ENCODE measurements at places on chromosomes 7 and 10.

- DNase-seq: no peak
Observed at GRCh38 chr10:86263907-86264306, 102.7 kb downstream of the GRID1 start.

DNA sequence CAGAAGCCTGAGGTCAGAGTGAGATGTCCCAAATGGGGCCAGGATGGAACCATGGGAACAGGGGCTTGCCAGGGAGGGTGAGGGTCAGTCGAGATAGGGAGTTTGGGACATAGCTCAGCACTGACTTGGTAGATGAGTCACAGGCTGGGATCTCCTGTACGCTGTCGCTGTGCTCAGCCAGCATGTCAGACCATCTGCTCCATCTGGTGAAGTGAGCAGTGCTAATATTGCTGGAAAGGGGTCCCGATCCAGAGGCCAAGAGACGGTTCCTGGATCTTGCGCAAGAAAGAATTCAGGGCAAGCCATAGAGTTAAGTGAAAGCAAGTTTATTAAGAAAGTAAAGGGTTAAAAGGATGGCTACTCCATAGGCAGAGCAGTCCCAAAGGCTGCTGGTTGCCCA, 505.6 kb downstream of the GALNT17 start:
- no peak for DNase-seq

GRCh38 chr10:14555807-14556206, 218.9 kb downstream of the FAM107B start:
- no peak for DNase-seq

GRCh38 chr7:24980534-24981170, 674 bp upstream of the OSBPL3 start:
- DNase-seq: peak; percentile 25

DNA sequence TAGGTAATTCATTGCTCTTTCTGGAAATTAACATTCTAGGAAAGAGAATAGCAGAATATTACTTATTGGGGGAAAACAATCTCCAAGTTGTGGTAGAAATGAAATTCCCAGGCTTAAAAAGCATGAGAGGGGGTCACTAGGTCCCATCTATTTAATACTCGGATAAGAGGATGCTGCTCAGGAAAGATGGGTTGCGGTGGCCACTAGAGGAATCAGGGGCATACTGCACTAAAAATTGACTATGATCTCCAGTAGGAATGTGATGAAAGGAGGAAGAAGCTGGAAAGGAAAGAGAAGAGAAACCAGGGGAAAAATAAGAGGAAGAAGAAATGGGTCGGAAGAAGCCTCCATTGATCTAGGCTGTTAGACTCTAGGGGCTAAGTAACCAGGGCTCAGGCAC, 192.8 kb downstream of the GPAM start:
- DNase-seq: no peak

- peak; percentile 35 for DNase-seq
Observed at GRCh38 chr7:131688738-131689661, 132.6 kb upstream of the PODXL start.

DNA sequence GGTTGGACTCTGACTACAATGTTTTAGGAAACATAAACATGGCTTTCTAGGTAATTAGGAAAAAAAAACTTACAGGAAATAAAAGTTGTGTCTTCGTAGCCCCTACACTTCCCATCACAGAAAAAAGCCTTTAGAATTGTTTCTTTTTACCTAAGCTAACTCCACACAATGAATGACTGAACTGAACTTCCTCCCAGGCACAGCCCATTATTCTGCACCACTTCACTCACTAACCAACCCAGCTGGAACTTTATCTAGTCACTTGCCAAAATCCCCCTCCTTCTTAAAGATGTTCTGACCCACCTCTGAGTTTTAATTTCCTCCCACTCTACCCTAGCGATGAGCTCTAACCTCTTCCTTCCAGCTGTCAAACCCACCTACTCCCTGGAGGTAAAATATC, 91.7 kb upstream of the MEOX2 start:
- no peak for DNase-seq

DNA sequence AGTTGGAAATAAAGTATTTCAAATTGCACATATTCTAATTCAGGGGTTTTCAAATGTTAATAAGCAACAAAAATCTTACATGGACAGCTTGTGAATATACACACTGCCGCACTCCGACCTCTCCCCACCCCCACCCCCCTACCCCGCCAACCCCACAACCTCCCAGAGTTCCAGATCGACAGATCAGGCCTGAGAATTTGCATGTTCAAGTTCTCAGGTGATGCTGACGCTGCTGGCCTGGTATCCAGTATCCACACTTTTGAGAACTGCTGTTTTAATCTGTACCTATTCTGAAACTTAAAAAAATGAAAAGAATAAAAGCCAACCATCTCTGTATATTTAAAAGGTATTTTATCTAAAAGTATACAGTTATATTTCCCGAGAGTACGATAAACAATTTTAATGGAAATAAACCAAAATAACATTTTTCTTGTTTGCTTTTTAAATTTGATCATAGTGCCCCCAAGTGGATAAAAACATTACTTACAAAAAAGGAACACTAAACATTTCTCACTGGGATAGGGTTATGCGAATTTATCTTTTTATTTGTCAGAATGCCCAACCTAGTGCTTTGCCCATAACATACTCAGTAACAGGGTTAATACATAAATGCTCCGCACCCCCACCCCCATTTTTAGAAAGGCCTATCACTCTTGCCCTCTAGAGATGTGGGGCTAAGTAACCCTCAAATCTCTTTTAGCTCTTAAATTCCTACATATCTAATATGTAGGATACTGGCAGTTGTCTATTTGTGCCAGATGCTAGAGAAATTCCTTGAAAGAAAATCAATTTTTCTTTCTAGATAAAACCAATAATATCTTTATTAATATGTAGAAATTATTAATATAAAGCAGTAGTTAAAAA, 166.3 kb downstream of the RNF133 start:
- DNase-seq: no peak

- DNase-seq: no peak
Observed at GRCh38 chr10:13593535-13593934, 6.8 kb downstream of the PRPF18 start.

- DNase-seq: no peak
Observed at GRCh38 chr7:27196287-27196767, 3.6 kb downstream of the HOXA13 start.

DNA sequence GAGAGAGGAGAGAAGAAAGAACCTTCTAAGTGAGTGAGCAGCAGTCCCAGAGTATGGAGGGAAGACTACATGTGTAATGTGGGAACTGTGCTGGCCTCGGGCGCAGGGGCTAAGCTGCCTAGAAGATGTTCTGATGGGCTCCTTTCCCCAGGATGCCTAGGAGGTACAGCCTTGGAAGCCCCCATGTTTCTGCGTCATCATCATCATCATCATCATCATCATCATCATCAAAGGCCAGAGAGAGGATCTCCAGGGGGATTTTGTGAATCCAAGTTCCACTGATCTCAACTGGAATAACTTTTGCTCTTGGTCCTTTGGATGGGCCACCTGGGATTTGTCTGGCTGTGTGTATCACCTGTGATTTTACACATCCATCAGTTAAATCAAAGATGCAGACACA, 86.0 kb downstream of the BUB3 start:
- no peak for DNase-seq

DNA sequence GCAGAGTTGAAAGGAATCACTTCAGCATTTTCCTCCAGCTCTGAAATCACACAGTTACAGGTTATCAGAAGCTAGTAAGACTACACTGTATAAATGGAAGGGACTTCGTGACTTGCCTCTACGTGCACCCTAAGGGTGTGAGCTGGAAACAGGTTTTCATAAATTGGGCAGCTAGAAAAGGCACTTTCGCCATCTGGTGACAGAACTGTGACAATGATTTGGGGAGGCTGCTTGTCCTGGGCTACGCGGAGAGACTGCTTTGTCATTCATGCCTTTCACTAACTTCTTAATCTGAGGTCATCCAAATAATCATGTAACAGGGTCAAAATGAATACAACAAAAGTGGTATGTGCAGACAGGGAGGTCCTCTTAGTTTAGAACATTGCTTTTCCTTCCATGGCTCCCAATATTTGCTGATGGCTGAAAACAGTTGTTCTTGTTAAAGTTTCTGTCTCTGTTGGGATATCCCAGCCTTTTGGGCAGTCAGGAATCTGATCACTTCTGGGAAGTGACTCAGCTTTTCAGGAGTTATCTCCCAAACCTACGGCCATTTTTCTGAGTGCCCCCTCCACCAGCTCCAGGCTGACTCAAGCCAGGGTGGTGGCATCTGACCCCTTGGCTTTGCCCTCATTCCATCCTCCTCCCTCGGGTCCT, 17.8 kb downstream of the VWC2 start:
- DNase-seq: no peak

DNA sequence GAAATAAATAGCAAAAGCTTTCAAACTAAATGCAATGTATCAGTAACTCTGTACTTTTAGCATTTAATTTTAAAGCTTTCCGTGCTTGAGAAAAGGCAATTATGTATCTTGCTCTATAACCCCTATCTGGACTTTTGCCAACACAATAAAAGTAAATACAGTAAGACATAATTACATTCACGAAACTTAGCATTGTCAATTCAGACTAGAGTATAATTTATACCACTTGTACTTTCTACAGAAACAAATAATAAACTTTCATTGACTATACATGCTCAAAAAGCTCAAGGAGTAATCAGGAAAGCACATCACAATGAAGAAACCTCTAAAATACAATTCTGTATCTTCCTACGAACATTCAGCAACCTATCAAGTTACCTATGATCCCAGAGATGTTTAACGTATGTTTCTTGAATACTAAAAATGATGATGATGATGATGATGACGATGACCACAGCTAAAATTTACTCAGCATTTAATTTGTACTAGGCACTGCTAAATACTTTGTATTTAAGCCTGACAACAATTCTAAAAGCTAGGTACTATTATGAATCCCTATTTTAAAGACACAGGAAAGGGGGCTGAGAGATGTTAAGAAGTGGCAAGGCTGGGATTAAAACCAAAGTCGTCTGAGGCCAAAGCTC, 44.9 kb downstream of the MINDY3 start:
- DNase-seq: no peak

- DNase-seq: no peak
Observed at GRCh38 chr7:3200504-3200903, 100.5 kb upstream of the SDK1 start.

DNA sequence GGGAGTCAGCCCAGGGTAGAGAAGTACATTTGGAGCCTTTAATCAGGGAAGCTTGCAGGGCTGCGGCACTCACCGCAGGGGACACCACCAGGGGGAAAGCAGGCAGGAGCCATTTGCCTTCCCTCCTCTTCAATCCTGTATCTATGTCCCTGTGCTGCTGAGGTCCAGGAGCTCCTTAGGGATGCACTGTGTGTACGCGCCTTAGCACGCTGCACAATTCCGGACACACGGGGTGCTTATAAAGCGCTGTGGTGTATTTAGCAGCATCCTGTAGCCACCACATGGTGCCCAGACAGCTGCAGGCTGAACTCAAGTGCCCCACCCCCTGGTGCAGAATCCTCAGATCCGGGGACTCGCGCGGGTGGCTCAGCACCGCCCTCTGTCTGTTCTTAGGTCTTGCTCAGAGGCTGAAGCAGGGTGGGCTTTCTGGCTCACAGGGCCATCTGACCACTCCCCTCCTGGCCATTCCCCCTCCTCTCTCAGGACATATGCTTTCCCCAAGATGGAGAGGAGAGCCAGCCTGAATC, 421.4 kb downstream of the SDK1 start:
- peak; percentile 46 for DNase-seq
